ENCODE measurements at places on chromosomes 11 and 22.

GRCh38 chr11:74397501-74398243 lies 561 bp downstream of the PGM2L1 start:
- DNase-seq, result peak; percentile 31

- no peak for DNase-seq
These were observed 125.3 kb upstream of the B3GAT1 start for GRCh38 chr11:134537296-134537695.

DNA sequence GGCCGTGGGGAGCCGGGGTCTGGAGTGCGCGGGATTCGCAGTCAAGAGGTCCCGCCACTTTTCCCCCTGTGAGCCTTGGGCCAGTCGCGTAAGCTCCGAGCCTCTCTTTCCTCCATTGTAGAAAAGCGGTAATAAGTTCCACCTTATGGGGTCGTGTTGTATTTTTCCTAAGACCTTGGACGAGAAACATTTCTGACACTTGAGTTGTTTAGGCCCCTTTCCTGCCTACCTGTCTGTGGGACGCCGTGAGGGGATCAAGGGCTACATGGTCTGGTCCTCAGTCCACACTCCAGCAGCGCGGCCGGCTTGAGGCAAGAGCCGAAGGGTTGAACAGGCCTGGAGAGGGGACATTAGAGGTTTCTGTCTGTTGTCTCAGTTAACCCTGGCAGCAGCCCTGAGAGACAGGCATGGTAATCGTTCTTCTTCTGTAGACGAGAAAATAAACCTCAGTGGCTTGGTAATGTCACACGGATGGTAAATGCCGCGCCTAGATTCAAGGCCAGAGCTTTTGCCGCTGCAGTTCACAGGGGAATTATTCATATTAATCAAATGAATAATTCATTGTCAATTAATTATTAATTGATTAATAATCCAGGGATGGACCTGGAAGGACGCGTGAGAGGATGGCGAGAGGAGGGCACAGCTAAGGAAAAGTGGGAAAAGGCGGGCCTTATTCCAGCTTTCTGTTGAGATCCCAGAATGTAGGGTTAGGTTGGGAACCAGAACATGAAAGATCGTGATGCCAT lies 545 bp downstream of the FEN1 start:
- no peak for DNase-seq

DNA sequence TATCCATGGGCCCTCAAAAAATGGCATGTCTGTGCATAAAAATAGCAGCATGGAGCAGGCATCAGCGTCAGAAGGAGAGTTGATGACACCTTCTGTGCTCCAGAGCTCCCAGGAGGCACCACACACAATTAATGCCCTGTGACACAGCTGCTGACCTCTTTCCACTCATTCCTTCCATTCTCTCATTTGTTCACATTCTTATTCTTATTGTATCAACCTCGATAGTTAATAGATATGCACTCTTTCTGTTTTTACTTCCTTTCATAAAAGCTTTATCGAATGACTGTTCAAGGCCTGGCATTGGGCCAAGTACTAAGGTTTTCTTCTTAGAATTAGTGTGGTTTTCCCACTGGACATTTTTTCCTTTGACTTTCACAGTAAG lies 266.0 kb upstream of the MTNR1B start:
- peak; percentile 78 for DNase-seq

- DNase-seq, result no peak
These were observed 43.6 kb upstream of the DDX6 start for GRCh38 chr11:118834427-118835028.

DNA sequence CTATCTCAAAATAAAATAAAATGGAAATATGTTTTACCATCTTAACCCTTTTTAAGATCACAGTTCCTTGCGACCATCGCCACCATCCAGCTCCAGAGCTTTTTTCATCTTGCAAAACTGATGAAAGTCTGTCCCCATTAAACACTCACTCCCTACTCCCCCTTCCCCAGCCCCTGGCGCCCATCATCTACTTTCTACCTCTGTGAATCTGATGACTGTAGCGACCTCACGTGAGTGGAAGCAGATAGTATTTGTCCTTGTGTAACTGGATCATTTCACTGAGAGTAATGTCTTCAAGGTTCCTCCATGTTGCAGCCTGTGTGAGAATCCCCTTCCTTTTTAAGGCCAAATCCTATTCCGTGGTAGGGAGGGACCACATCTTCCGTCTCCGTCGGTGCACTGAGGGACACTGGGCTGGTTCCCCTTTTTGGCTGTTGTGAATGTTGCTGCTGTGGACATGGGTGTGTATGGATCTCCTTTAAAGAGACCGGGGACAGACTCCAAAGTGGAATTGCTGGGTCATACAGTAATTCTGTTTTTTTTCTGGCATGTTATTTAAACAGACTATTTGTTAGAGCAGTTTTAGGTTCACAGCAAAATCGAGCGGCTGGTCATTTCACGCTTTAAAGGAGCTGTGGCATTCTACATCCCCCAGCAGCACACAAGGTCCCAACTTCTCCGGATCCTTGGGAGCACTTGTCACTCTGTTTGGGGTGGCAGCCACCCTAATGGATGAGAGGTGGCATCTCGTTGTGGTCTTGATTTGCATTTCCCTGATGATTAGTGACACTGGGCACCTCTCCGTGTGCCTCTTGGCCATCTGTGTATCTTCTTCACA lies 120.0 kb downstream of the KCNQ1 start:
- no peak for DNase-seq

DNA sequence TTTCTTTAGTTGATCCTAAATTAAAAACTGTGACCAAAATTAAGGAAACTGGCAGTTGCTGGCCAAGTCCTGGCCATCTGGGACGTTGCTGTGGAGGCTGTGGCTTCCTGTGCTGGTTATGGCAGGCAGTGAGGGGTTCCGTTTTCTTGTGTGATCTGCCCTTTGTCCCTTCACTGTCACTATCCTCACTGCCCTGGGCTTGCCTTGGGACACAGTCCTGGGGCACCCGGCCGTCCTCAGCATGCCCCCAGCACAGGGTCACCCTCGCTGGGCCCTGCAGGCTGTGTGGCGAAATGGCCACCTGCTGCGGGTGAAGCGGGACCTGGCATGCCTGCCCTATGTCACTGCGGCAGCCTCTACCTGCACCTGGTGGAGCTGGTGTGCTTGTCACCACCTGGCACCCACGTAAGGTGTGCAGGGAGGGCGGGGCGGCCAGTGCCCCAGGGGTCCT lies 52.5 kb upstream of the SLC22A12 start:
- DNase-seq, result no peak

GRCh38 chr11:90391756-90392155 lies 168.9 kb upstream of the CHORDC1 start:
- no peak for DNase-seq

DNA sequence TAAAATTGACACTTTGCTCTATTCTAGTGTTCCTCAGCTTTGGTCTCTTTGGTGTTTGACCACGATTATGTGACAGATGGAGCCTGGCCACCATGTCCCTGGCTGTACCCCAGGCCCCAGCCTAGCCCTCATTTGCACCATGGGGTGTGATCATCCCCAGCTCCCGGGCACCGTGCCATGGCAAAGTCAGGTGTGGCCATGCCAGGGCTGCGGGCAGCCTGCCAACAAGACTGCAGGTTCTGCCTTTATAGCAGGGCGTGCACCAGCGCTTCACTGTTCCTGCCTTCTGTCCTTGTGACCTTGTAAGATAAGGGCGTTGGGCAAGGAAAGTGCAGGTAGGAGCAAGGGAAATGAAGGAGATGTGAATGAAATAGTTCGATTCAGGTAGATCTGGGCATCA lies 22.4 kb upstream of the APOBEC3A start:
- no peak for DNase-seq

- DNase-seq, result no peak
These were observed 17.7 kb upstream of the SUN2 start for GRCh38 chr22:38773363-38773946.

DNA sequence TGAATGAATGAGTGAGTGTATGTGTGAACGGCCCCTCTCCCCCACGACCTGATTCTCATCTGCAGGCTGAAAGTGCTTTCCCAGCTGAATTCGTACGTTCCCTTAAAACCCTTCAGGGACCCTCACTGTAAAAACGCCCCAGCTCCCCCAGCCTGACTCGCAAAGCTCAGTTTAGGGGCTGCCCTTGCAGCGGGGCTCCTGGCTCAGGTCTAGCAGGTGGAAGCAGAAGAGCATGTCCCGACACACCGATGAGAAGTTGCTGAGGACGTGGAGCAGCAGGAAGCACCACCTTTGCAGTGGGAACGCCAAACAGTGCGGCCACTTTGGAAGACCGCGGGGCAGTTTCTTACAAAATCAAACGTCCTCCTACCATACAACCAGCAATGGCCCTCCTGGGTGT lies 3.6 kb upstream of the MRPL23 start:
- no peak for DNase-seq

DNA sequence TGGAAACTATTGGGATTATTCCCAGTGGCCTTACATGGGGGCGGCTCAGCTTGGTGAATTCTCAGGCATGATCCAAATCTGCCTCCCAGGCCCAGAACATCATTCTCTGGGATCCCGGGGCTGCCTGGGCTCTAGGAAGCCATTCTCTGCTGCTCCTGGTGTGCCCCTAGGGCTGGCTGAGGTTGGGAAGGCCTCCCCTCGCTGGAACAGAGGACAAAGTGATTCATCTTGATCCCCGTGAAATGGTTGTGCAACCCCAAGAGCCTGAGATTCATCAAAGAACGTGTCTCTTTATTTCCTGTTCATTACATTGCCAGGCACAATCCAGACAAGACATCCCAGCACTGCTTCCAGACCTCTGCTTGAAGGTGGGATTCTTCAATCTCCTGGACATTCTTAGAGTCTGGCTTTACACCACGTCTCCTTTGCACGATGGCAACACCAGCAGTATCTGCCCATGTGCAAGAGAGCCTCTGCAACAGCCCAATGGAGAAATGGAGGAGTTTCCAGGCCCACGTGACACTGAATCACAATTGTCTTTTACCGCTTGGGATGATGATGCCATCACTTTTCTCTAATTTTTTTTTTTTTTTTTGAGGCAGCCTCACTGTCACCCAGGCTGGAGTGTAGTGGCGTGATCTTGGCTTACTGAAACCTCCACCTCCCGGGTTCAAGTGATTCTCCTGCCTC lies 52.3 kb downstream of the TST start:
- no peak for DNase-seq

- no peak for DNase-seq
These were observed 386.2 kb downstream of the CADM1 start for GRCh38 chr11:115117956-115118493.

DNA sequence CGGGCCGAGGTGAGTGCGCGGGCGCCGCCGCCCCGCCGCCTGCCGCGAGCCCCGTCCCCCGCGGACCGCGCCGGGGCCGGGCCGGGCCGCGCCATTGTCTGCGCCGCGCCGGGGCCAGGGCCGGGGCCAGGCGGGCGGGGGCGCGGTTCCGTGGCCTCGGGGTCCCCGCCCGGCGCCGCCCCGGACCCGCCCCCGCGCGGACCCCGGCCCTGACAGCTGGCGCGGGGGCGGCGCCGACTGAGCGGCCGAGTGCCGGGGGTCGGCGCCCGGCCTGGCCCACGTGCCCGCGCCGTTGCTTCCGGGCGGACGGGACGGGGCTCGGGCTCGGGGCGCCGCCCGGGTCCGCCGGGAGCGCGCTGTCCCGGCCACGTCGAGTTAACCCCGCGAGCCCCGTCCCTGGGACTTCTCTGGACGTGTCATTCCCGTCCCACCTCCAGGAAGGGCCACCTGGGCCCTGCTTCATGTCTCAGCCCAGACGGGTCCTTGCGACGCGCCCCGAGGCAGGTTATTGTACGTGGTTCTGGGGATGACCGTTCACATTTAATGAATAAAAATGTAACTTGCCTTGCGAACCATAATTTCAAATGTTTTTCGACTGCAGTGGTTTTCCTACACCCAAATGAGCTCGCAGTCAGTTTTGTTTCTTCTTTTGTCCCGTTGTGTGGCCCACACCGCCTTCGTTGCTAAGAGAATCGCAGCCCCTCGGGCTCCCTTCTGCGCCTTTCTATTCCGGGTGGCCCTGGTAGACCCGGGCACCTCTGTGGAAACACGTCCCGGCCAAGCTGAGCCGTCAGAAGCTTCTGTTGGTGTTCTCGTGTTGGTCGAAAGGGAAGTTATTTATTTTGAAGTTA lies 562 bp downstream of the ZBED4 start:
- peak; percentile 20 for DNase-seq

GRCh38 chr11:36215693-36216060 lies 73.5 kb downstream of the COMMD9 start:
- no peak for DNase-seq

DNA sequence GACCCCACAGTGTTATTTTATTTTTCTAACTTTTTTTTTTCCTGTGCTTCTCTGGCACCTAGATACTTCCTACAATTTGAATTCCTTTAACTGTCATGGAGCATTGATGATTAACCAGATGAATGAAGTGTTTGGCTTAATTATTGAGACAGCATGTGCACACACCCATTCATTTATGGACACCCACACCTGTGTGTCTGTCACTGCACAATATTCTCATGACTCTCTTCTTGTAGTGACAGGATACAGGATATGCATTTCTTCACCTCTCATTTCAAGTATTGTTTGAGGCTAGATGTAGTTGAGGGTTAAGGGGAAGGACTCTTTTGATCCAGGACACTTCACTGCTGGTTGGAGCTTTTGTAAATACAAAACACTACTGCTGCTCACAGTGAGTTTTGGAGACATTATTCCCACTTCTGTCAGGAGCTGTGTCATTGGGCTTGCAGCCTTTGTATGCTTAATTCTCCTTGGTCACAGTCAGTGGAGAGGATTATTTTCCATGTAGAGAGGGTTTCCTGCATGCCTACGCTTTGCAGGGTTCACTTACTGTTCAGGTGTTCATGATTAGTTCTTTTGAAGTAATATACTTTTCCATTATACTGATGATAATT lies 33.5 kb downstream of the SPECC1L start:
- DNase-seq, result no peak

DNA sequence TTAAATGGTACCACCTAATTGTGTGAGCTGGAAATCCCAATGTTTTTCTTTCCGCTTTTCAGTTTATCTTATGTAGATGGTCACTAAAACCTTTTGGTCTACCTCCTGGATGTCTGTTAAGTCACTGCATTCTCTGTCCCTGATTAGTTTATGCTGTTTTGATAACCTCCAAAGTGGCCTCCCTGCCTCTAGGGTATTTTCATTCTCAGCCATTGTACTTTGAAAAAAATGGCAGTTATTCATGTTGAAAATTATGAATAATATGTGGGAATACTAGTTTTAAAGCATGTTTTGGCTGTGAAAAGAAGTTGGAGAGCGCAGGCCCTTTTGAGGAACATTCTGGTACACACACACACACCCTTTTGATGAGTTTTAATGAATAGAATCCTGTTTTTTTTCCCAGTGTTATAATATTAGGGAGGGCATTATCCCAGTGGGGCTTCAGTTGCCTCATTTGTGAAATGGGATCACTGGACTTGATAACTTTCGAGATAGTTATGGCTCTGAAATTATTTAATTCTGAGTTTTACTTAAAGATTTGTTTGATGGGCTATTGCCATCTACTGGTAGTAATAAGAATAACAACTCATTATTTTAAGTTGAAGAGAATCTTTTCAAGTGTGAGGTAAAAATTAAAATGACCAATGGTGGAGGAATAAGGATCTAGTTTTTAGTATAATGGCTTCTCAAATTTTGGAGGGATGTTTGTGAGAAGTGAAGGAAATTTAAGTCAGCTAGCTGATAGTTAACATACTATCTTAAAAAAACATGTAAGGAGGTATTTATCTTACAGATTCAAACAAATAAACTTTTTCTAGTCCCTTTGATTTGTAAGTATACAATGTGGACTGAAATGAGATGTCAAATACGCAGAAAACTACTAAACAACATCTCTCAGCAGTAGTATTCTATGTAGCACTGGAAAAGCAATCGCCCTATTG lies 3.9 kb downstream of the FDX1 start:
- peak; percentile 37 for DNase-seq
